ENCODE measurements at places on chromosomes 1 and 21. TPM values are rescaled to one million over a fixed set of nuclear protein-coding genes. Genes with fewer than 3 reads are reported as not detected.

DNA sequence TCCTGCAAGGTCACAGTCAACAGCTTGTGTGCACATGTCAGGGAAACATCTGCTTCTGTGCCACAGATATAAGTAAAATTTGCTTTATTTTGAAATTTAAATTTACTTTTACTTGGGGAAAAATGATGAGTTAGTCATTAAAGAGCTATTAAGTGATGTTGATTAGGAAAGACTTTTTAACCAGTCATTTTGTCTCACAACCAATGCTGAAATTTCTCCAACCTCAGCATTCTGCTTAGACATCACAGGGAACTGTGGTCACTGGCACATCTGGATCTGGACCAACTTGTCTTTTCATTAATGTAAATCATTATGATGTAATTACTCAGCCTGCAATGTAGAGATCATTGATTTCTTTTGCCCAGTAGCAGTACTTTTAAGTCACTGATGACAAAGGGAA, 301.0 kb downstream of the TTLL7 start:
- DNase-seq, result no peak
- H3K27me3 ChIP-seq, result no peaks in the 10 kb centered on the region
- no peak overlapping the region for H3K27ac ChIP-seq

GRCh38 chr1:11337580-11338073, 64.6 kb downstream of the UBIAD1 start:
- no peak overlapping the region for H3K27ac ChIP-seq
- no peak overlapping the region for H3K4me3 ChIP-seq
- peaks cover 57% of the 10 kb centered on the region for H3K4me1 ChIP-seq
- H3K27me3 ChIP-seq, result no peaks in the 10 kb centered on the region
- peak; percentile 45 for DNase-seq

DNA sequence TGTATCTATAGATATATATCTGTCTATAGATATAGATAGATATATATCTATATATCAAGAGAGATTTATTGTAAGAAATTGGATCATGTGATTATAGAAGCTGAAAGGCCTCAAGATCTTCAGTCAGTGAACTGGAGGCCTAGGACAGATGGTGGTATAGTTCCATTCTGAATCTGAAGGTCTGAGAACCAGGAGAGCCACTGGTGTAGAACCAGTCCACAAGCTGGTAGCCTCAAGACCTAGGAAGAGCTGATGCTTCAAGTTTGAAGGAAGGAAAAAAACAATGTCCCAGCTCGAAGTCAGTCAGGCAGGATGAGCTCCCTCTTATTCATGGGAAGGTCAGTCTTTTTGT, 213.2 kb upstream of the JUN start:
- no peak overlapping the region for H3K27ac ChIP-seq
- H3K36me3 ChIP-seq, result no peaks in the 10 kb centered on the region
- H3K4me1 ChIP-seq, result no peaks in the 10 kb centered on the region
- no peak overlapping the region for H3K4me3 ChIP-seq
- no peak for DNase-seq

- H3K4me1 ChIP-seq, result no peaks in the 10 kb centered on the region
- no peak overlapping the region for H3K4me3 ChIP-seq
- DNase-seq, result no peak
- H3K27ac ChIP-seq, result no peak overlapping the region
- no peaks in the 10 kb centered on the region for H3K27me3 ChIP-seq
- peaks cover 2% of the 10 kb centered on the region for H3K36me3 ChIP-seq
Observed at GRCh38 chr1:77996734-77997133, 8.0 kb upstream of the DNAJB4 start.

DNA sequence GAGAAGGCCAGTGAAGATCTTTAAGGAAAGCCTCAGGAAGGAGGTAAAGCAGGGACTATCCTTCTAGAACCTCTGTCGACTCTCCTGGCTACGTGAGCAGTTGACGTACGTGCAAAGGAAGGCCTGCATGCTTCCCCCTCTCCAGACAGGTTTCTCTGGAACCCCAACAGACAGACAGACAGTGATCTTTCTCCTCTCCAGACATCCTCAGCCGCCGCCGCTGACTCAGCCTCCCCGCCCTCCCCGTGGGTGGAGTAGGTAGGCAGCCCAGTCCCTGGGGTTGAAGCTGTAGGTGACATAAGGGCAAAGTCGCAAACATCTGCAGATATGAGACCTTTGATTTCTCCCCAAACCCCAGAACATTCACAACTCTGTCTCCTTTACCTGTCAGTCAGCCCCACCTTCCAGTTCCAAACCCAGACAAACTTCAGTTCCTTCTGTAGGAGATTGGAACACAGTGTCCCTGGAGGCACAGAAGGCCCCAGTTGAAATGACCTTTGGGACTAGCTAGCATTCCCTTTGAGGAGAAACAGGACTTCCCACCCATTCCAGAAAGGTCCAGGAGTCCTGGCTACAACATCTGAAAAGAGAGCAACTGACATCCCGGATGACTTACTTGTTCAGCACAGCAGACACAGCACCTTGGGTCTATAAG, 146.0 kb upstream of the JUN start:
- no peaks in the 10 kb centered on the region for H3K27me3 ChIP-seq
- peaks cover 4% of the 10 kb centered on the region for H3K4me1 ChIP-seq
- H3K27ac ChIP-seq, result no peak overlapping the region
- no peak for DNase-seq
- no peaks in the 10 kb centered on the region for H3K36me3 ChIP-seq
- no peak overlapping the region for H3K4me3 ChIP-seq

- no peak overlapping the region for H3K27ac ChIP-seq
- H3K27me3 ChIP-seq, result no peaks in the 10 kb centered on the region
- no peak overlapping the region for H3K4me3 ChIP-seq
- no peaks in the 10 kb centered on the region for H3K4me1 ChIP-seq
- H3K36me3 ChIP-seq, result no peaks in the 10 kb centered on the region
Observed at GRCh38 chr1:100612540-100612939, 74.6 kb downstream of the GPR88 start.

GRCh38 chr1:97553971-97554370, 366.9 kb downstream of the DPYD start:
- DNase-seq, result peak; percentile 5
- no peaks in the 10 kb centered on the region for H3K27me3 ChIP-seq
- H3K36me3 ChIP-seq, result no peaks in the 10 kb centered on the region
- no peak overlapping the region for H3K27ac ChIP-seq

- no peak overlapping the region for H3K4me3 ChIP-seq
- DNase-seq, result no peak
- peaks cover 92% of the 10 kb centered on the region for H3K36me3 ChIP-seq
- H3K4me1 ChIP-seq, result peaks cover 6% of the 10 kb centered on the region
- no peaks in the 10 kb centered on the region for H3K27me3 ChIP-seq
Observed at GRCh38 chr1:2183937-2184334, 10.6 kb downstream of the FAAP20 start.

DNA sequence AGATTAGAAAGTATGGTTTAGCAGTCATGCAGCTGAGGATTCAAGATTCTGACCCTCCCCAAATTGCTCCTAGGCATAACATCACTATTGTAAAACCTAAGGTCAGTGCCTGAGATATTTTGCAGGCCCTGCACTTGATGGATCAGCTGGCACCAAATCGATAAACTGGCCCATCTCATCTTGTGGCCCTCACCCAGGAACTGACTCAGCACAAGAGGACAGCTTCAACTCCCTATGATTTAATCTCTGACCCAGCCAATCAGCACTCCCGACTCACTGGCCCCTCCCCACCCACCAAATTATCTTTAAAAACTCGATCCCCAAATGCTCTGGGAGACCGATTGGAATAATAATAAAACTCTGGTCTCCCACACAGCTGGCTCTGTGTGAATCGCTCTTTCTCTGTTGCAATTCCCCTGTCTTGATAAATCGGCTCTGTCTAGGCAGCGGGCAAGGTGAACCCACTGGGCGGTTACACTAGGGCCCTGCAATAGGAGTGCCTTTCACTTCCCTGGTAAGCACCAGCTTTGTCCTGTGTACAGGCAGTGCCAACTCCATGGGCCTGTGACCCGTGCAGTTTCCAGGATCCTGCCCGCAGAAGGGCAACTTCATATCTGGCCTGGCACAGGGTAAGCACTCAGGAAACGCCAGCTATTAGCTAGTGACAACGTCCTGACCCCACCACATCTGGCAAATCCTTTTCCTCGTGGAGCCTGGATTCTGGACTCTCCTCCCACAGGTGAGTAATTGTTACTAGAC, 28.7 kb upstream of the SLC2A5 start:
- DNase-seq, result no peak
- peaks cover 5% of the 10 kb centered on the region for H3K4me1 ChIP-seq
- H3K27me3 ChIP-seq, result no peaks in the 10 kb centered on the region

CYP4X1 gene
- polyA plus RNA-seq, result 20.0 TPM

DNA sequence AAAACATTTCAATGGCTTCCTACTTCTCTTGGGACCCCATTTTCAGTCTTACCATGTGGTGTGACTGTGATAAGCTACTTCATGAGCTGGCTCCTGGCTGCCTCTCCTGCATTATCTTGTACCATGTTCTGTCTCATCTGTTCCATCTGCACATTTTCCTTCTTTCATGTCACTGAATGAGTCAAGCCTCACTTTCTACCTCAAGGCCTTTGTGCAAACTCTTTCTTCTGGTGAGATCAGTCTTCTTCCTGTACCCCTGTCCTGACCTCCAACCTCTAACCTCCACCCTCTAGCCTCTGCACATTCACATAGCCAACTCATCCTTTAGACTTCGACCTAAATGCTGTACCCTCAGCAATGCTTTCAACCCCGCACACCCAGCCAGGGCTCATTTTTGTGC, 9.6 kb upstream of the FAM78B start:
- no peak overlapping the region for H3K4me3 ChIP-seq
- no peaks in the 10 kb centered on the region for H3K36me3 ChIP-seq
- H3K27ac ChIP-seq, result no peak overlapping the region
- H3K4me1 ChIP-seq, result no peaks in the 10 kb centered on the region
- no peak for DNase-seq
- no peaks in the 10 kb centered on the region for H3K27me3 ChIP-seq

Measured in spinal cord (tissue), 10 donors.